ENCODE measurements at places on chromosomes 1 and 21. TPM values are rescaled to one million over a fixed set of nuclear protein-coding genes. Genes with fewer than 3 reads are reported as not detected.

Gene CRNN
- total RNA-seq, result not detected

Gene CFAP107
- total RNA-seq, result not detected

Gene CELF3
- not detected for total RNA-seq

Gene ACTRT2
- not detected for total RNA-seq

Gene SELENOF
- 202 TPM for total RNA-seq

Gene NIBAN1
- 2.8 TPM for total RNA-seq

Gene PRR9
- total RNA-seq, result not detected

Gene ARHGEF16
- 0.51 TPM for total RNA-seq

Gene OR10X1
- not detected for total RNA-seq

Gene KCNE1
- total RNA-seq, result 0.53 TPM

Gene CAMTA1
- 88.1 TPM for total RNA-seq

Gene WNT9A
- 4.1 TPM for total RNA-seq

Gene NCAM2
- total RNA-seq, result 1.4 TPM

Gene TTLL7
- total RNA-seq, result 4.9 TPM

Gene PIGP
- total RNA-seq, result 12.5 TPM

Gene ASCL5
- not detected for total RNA-seq

Gene CD247
- not detected for total RNA-seq

Gene SYTL1
- total RNA-seq, result not detected

Gene ABL2
- total RNA-seq, result 165 TPM

Gene AMPD1
- not detected for total RNA-seq

Gene OVAAL
- not detected for total RNA-seq

Gene IFI6
- 28.4 TPM for total RNA-seq

Gene RGSL1
- not detected for total RNA-seq

Gene PRELP
- not detected for total RNA-seq

Gene TMCC2
- total RNA-seq, result 2.1 TPM

Gene GIPC2
- 9.6 TPM for total RNA-seq

Gene PADI1
- not detected for total RNA-seq

Gene KIF21B
- 4.4 TPM for total RNA-seq

Gene IL22RA1
- not detected for total RNA-seq

Gene PPIAL4G
- not detected for total RNA-seq

Gene RRP1
- 35.0 TPM for total RNA-seq

Gene CDC20
- 170 TPM for total RNA-seq

Gene CFAP45
- total RNA-seq, result 2.1 TPM

Gene ATP1A4
- not detected for total RNA-seq
